Retina (tissue), 1 donor: ENCODE measurements at places on chromosomes 11 and 22.

- DNase-seq, result no peak
Observed at GRCh38 chr11:7833527-7833926, 36.8 kb upstream of the OR5P2 start.

- peak; percentile 36 for DNase-seq
Observed at GRCh38 chr11:67261640-67261945, 4.7 kb upstream of the GRK2 start.

DNA sequence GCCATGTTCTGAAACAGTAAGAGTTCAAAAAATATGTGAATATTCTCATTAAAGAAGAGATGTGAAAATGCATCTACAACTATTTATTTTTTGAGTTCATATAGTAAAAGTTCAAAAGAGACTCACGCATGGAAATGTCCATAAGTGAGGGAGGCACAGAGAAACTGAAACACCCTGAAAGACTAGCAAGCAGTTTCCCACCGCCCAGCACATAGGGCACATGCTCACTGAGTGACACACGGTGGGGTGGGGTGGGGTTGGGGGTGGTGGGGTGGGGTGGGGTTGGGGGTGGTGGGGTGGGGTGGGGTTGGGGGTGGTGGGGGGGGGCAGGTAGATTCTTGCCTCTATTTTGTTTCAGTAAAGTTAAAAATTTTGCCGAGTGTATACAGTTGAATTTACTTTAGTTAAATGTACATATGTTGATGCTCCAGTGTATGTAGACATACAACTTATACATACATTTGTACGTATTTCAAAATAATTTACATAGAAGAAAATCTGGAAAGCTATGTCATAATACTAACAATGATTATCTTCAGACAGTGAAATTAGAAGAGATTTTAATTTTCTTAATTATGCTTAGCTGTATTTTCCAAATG lies 6.3 kb downstream of the CCDC34 start:
- DNase-seq, result no peak

GRCh38 chr22:27215871-27216270 lies 558.5 kb downstream of the MIAT start:
- DNase-seq, result no peak

DNA sequence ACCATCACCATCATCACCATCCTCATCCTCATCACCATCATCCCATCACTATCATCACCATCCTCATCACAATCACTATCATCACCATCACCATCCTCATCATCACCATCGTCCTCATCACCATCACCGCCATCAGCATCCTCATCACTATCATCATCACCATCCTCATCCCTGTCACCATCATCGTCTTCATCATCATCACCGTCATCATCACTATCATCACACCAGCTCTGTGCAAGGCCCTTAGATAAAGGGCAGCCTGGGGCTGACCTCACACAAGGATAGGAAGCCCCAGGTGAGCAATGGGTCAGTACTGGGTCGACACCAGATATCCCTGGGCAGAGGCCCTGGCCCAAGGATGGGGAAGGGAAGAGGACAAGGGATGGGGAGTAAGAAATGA lies 16.1 kb downstream of the RTN4R start:
- no peak for DNase-seq

DNA sequence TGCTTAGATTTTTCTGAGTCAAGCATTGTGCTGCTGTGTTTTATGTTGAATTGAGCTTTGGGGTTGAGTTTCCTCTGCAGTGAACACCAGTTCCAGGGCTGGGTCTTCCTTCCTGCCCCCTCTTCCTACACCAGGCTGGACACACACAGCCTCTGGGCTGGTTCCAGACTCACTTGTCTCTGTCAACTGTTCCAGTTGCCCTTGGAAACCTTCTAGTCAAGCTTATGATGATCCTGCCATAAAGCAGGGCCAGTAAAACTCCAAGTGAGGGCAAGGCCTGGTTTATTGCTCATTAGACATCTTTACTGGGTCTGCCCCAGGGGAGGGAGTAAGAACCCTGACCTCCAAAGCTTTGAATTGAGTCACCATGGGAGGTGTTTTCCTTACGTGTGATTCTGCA lies 61.1 kb downstream of the KIAA1671 start:
- no peak for DNase-seq

- no peak for DNase-seq
Observed at GRCh38 chr11:77558380-77558779, 31.4 kb upstream of the AQP11 start.
